CD4-positive, alpha-beta T cell treated with Interleukin-4 for 1 hour (primary cell): ENCODE measurements at places on chromosomes 16 and 17.

- DNase-seq = no peak
Measured at GRCh38 chr16:4795828-4796572, 831 bp downstream of the SMIM22 start.

DNA sequence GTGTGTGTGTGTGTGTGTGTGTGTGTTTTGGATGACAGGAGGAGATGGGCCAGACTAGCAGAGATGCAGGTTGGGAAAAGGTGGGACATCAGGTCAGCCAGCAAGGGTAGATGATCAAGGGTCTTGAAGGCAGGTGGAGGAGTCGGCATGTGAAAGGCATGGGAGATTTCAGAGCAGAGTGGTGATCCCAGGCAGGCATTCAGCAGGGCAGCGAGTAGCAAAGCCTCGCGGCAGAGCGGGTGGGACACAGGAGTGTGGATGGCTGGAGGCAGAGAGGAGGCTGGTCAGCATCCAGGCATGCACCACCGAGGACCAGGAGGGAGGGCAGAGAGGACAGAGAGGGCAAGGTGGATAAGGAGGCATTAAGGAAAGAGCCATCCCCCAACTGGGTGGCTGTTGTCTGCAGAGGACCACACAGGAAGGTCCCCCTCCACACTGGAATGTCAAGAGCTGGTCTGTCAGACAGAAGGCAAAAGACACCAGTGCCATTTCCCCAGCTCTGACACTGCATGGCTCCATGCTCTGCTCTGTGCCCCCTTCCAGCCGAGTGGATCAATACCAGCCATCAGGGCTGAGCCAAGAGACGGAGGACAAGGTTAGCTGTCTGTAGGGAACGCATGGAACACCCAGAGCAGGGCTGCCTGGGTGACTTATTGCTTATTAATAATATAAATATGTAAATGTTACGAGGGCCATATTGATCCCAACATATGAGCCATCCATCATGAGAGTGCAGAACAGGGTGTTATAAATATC lies 74.8 kb upstream of the RPL38 start:
- DNase-seq = no peak

DNA sequence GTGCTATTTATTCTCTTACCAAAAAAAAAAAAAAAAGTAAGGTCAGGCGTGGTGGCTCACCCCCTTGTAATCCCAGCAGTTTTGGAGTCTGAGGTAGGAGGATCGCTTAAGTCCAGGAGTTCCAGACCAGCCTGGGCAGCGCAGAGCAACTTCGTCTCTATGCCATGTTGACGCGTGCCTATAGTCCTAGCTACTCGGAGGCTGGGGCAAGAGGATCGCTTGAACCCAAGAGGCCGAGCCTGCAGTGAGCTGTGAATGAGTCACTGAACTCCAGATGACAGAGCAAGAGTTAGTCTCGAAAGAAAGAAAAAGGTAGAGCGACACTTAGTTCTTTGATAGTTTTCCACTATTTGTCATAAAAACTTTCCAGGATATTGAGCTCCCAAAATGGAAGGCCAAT lies 1.4 kb upstream of the TENT4B start:
- DNase-seq = no peak

- no peak for DNase-seq
Measured at GRCh38 chr17:6388416-6388815, 46.5 kb downstream of the AIPL1 start.

DNA sequence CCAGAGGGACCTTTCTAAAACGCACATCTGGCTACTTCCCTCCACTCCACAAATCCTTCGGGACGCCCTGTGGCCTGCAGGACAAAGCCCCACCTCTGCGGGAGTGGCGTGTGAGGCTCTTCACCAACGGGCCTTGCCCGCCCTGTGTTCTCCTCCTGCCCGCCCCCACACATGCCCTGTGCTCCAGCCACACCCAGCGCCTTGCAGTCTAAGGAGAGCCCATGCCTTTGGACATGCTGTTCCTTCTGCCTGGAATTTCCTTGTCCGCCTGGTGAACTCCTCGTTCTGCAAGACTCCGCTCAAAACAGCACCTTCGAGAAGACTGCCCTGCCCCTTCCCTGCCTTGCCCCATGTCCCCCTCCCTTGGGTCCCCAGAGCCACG lies 7.4 kb downstream of the ELOB start:
- DNase-seq = no peak
